Activated CD8-positive, alpha-beta memory T cell treated with anti-CD3 and anti-CD28 coated beads, Interleukin-2, amount 10 ng/mL, durations not matched to agents 7 days and 5 days (primary cell): ENCODE measurements at places on chromosomes 7 and 10.

DNA sequence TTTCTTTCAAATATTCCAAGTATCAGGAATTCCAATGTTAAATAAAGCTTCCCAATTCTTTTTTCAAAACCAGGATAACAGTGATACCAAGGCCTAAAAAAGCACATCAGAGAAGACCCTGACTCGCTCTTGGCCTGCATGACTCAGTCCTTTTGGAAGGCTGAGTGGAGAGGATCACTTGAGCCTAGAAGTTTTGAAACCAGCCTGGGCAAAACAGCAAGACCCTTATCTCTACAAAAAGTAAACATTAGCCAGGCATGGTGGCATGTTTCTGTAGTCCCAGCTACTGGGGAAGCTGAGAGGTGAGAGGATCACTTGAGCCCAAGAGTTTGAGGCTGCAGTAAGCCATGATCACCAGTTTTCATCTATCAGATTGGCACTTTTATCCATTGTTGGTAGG lies 18.7 kb downstream of the NFE2L3 start:
- no peak for DNase-seq

DNA sequence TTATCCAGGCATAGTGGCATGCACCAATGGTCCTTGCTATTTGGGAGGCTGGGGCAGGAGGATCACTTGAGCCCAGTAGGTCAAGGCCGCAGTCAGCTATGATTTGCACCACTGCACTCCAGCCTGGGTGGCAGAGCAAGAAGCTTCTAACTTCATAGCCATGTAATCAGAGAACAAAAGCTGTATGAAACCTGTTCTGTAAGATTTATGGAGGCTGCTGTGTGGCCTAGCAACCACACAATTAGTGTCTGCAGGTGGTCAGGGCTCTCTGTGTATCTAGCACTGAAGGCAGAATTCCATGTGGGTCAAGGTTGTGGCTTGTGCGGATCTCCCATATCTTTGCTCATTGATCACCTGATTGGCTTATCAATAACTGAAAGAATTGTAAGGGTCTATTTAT lies 221.5 kb upstream of the FOXK1 start:
- DNase-seq: no peak

- no peak for DNase-seq
These were observed at the start of gene HOXA9 for GRCh38 chr7:27165089-27165995. Gene HOXA9 (minus strand): TSS chr7:27165537. CDS start chr7:27165457, 80 bp downstream.

- no peak for DNase-seq
These were observed 87.3 kb upstream of the TES start for GRCh38 chr7:116122972-116123595.
